Upper lobe of right lung (tissue), 1 donor: ENCODE measurements at places on chromosomes 2 and 18.

GRCh38 chr2:155708071-155708470 lies 624.5 kb downstream of the NR4A2 start:
- DNase-seq = no peak

DNA sequence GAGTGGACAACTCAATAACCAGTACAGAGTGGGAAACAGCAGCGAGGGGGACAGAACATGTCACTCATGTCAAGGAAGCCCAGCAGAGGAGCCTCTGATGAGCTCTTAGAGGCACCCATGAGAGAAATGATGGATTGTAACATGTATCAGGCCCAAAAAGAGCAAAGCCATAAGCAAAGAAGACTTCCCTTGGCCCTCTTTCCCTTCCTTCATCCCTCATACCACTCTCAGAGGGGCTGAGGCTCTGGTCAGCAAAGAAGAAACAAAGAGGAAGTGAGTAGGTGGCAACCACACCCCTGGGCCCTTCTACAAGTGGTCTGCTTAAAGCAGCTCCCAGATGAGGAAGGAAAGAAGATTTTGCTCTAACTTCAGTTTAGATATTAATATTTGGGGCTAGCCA lies 112.8 kb downstream of the CDC42EP3 start:
- no peak for DNase-seq

DNA sequence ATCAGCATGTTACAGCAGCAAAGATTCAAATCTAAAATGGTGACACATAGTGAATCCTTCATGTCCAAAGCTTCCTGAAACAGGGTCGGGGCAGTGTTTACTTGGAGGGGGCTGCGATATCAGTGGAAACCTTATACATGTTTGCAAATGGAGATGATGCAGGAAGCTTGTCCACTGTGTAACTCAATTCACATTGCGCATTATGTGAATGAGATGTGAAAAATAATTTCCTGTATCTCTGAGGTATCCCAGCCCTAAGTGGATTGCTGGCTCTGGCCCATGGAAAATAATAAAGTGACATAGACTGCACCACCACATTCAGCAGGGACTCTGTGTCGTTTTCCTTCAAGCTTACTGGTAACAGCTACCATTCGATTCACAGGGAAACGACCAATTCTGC lies 505.5 kb downstream of the GALR1 start:
- no peak for DNase-seq

DNA sequence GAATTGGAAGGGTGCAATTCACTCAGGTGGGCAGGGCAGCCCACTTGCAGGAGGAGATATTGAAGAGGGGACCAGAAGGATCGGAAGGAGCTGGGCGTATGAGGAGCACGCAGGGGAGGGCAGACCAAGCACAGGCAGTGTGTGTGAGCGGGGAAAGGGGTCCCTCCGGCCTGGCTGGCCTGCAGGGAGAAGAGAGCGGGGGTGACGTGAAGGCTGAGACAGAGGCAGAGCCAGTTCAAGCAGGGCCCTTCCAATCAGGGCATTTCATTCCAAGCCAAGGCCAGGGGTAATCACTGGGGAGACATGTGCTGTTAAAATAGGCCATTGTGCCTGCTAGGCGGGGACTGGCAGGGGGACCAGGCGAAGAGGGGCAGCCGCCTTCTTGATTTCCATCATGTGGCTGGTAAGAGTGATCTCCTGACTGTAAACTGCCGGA lies 62.2 kb downstream of the ACKR3 start:
- peak; percentile 57 for DNase-seq

- DNase-seq = no peak
Observed at GRCh38 chr2:43100883-43101662, 125.3 kb downstream of the ZFP36L2 start.

DNA sequence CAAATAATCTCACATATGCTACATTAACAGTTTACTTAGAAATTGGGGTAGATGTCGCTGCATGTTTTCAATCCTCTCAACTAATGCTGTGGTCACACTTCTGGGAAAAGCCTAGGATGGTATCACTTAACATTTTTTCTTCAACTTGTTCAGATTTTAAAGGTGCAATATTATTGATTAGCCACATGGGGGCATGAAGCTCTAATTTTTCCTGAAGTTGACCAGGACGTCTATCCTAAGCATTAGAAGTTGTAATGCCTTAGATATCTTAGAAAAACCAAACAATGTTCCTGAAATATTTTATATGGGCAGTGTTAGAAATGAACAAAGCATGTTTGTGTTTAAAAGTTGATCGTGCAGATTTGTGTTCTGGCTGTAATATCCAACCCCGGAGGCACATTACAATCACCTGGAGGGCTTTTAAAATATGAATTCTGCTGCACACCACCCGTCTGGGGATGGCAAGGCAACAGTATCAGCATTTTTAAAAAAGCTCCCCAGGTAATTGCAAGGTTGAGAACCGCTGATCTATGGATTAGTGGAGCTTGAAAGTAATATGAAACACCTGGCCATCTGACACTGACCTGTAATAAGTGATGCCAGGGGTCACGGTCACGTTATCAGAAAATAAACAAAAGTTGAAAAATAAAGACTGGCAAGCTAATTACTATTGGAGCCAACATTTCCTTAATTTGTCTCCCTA lies 100.5 kb upstream of the LMAN1 start:
- DNase-seq = no peak

DNA sequence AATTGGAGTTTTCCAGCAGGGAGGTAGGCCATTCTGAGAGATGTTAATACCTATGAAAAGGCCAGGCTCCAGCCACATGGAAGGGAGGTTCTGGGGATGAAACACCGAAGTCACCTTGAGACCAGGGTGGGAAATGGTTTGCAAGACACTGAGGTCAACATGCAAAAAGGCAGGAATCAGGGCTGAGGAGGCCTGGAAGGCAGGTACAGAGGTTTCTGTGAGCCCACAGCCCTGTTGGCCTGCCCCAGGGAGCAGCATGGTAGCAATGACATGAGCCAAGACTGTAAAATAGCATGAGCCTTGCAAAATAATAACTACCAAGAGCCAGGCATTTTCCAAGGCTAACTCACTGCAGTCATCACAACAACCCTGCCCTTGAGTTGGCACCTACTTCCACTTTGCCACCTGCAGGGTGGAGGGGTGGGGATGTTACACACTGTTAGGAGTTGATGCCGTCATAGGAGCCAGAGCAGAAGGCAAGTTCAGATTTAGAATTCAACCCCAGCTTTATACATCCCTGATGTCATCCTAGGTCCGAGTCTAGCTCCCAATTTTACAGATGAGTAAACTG lies 61.3 kb downstream of the ZBTB7C start:
- DNase-seq = no peak

DNA sequence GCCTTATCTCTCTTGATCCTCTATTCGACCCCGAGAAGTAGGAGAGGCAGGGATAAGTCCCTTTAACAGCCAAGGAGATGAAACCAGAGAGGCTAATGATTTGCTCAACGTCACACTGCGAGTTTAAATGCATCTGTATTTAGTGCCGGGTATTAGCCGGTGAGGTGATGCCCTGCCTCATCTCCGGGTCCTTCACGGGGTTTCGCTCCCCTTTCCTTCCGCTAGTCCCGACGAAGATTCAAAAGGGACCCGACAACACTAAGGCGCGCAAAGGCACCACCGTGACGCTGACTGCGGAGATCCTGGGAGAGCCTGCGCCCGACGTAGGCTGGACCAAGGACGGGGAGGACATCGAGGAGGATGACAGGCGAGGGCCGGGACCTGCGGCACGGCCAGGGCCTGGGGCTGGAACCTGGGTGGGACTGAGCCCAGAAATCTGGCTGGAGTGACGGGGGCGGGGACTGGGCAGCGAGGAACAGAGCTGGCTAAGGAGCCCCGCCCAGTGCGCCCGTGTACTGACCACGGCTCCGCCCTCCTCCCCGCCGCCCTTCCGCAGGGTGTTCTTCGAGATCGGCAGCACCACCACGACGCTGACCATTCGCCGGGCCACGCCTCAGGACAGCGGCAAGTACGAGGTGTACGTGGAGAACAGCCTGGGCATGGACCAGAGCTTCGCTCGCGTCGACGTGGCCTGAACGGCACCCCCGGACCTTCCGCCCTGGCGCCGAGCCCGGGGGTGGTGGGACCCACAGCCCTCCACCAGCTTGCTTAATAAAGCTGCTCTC lies 1.0 kb upstream of the GMPPA start:
- DNase-seq = peak; percentile 96

DNA sequence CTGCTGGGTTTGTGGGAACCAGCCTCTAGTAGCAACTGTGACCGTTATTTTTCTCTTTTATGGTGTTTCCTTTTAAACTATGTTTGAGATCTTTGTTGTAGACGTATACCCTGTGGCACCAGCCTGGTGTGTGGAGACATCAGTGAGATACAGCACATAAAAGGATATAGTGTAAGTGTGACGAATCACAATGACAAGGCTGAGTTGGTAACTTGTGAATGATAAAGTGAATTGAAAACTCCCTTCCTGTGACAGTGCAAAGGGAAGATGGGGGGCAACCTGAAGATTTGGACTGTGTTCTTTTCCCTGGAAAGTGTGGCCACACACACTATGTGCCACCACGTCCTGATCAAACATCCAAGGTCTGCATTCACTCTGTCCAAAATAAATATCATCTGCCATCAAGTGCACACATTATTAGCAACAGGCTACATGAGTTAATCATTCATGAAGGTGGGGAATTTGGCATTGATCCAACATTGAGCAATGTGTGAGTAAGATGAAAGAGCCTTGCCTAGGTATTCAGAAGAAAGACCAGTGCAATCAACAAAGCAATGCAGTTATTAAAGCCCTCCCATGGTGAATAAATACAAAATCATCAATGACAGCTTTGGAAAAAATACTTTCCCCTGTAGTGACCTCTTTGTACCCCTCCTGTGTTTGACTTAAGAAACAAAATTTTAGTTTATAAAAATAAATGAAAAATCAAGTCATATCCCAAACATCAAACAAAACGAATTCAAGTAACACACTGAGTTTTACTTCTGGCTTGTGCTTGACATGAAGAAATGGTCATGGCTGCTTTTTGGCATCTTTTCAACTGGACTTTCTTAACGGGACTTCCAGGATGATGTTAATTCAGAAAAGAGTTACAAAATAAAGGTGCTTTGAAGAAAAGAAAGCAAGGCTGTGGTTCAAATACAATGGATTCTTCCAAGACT lies 1280.5 kb upstream of the ZEB2 start:
- no peak for DNase-seq

DNA sequence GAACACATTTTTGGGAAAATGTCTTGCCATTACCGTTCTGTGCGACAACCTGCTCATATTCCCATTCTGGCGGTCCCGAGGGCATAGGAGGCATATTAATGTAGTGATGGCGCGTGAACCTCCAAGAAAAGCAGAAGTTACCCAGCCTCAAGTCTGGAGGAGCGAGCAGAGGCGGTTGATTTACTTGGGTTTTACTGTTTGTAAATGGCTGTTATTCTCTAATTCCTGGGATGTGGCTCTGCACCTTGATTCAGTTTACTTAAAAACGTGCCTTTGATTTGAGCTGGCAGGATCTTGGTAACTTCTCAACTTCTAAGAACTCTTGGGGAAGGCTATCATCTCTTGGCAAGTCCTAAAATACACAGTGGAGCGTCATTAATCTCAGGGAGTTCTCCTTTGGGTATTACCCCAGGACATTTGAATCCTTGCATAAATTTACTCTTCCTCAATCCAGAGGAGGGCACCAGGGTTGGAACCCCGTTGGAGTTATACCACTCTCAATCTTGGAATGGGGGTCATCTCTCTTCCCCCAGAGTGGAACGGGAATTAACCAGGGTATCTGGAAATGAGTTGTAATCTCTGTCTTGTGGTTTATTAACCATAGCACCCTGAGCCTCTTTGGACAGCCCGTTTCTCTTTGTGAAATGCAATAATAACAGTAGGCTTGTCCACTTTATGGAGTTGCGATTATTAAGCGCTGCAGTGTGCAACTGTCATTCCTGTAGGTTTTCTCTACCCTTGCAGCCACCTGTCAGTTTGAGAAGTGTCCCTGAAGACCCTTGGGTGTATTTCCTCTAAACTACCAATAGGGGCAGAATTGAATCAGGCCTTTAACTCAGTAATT lies 2.1 kb downstream of the HK2 start:
- DNase-seq = no peak
